ENCODE measurements at places on chromosomes 7 and 10.

DNA sequence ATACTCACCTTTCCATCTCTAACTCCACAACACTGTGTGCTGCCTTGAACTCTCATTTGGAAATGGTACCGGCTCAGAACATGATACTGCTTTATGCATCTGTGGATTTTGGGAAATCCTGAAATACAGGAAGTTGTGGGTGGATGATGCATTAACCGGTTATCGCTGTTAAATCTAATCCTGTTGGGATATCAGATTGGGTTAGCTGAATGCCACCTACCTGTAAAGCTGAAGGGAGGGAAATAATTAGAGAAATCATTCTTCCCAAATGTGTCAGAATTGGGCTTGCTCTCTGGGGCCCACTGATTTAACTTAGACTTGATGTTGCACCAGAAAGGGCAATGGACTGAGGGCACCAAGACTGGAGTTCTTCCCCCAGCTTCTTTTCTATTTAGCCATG is 54.0 kb downstream of the CH25H start:
- no peak for DNase-seq

DNA sequence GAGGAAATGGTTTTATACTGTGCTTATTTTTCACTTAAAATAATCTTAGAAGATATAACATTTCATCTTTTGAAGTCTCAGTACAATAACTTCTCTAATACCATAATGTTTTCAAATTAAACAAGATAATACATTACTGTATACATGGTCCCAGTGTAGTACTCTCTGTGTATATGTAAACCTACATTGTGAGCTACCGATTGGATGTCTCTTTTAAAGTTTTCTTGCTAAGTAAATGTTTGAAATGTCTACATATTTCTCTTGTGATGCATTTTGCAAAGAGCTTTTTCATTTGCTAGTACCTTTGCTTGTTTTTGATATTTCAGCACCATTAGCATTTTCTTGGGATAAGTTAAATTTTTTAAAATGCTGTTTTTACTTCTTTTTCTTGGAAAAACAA is 94.8 kb downstream of the PRKG1 start:
- no peak for DNase-seq

GRCh38 chr7:82441669-82442478 is 1.7 kb downstream of the CACNA2D1 start:
- DNase-seq, result no peak

DNA sequence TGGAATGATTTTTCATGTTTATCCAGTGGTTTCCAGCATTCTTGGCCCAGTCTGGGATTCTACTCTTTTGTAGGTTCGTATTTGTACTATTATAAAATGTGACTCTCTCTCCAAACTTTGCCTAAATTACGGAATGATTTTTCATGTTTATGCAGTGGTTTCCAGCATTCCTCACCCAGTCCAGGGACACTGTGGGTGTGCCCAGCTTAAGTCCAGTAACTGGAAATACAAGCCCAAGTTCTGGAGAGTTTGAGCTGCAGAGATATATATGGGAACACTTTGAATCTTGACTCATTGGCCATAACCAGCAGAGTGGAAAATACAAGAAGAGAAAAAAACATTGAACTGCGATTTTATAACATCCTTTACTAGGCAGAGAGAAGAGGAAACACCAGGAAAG is 5.9 kb upstream of the MAGI2 start:
- DNase-seq, result no peak

GRCh38 chr10:52454491-52454890 is 140.4 kb downstream of the DKK1 start:
- no peak for DNase-seq

All from activated CD4-positive, alpha-beta T cell treated with anti-CD3 and anti-CD28 coated beads for 24 hours (primary cell).